ENCODE measurements at places on chromosomes 13 and 19.
A peak's percentile ranks its signal among the peaks of the same experiment; 100 is the strongest.

DNA sequence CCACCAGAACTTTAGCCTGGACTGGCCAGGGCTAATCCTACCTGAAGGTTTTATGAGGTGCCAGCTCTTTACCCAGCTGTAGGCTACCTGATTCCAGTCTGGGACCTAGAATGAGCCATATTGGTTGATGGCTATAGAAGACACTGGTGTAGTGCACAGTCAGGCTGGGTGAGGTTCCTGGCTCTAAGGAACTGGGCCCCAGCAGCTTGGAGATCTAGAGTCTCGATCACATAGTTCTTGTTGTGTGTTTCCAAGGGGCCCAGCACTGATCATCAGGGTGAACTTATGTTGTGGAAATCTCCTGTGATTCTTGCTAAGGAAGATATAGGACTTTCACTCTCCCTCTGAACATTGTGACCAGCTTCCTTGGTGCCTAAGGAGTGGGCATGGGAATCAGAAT lies 236.3 kb downstream of the ZNF536 start:
- DNase-seq, result no peak

GRCh38 chr19:33297401-33298145 lies 4.8 kb downstream of the CEBPA start:
- no peak for DNase-seq

DNA sequence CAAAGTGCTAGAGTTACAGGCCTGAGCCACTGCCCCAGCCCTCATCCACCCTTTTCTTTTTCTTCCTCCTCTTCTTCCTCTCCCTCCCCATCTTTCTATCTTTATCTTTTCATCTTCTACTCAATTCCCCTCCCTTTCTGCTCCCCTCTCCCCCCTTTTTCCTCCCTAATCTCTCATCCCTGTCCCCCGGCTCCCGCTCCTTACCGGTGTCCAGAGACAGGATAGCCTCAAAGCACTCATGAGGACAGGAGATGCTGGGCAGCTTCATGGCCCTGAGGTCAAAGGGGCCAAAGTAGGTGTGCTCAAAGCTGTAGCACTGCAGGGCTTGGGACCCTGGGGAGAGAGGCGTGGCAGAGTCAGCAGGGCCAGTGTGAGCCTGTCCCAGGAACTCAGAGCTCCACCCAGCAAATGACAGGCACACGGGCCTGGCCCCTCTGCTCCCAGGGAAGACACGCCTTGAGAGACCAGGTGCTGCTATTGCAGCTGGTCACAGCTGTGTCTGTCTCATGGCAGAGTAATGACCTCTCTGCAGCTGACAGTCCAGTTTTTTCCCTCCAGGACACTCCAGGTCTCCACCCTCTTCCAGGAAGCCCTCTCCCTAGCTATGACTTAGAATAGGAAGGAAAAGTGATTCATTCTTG lies 2.6 kb downstream of the LYPD5 start:
- no peak for DNase-seq

DNA sequence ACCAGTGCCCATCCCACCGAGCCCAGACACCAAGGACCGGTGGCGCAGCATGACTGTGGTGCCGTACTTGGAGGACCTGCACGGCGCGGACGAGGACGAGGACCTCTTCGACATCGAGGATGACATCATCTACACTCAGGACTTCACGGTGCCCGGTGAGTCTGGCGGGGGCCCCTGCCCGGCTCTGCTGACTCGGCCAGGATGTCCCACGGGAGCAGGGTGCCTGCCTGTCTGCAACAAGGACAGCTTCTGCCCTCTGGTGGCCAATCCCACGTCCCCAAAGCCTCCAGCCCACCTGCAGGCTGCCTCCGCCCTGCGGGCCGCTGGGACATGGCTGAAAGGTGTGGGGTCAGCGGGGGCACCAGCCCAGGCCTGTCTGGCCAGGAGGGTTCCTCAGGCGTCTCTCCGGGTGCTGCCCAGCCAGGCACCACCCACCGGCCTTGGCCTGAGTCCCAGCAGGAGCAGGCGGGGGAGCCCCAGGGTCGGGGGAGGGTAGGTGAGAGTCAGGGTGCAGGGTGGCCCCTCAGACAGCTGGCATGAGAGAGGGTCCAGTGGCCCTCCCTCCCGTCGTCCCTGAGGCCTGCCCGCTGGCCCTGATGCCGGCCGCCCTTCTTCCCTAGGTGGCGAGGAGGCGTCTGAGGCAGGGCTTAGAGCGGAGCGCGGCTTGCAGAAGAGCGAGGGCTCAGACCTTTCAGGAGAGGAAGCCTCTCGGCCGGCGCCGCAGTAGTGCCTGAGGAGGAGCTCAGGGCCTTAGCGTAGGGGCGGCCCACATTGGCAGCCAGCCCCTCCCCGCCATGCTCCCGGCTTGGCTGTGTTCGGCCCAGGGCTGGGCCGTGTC lies 14.6 kb downstream of the CBARP start:
- DNase-seq, result no peak

DNA sequence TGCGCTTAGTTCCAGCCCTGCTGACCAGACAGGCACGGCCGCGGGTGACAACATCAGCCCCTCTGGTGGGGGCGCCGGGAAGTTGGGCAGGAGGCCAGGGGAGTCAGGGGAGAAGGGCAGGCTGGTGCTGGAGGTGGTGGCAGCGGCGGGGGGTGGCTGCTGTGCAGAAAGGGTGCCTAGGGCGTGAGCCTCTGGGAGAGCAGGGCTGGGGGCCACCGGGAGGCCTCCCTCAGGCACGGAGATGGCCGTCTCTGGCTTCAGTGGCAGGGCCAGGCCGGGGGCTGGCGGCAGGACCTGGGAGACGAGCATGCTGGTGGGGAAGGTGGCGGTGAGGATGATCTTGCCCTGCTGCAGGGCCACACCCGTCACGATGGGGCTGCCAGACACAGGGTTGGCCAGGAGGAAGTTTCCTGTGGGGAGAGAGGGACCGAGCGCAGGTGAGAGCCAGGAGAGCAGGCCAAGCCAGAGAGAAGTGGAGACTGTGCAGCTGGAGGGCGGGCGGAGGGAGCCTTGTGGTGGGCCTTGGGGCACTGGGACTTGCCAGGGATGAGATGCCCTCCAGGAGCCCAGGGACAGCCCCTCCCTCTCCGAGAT lies 3.3 kb downstream of the SIX5 start:
- DNase-seq, result no peak

GRCh38 chr13:71137101-71137500 lies 729.9 kb downstream of the DACH1 start:
- DNase-seq, result no peak

GRCh38 chr13:78786459-78786858 lies 127.5 kb upstream of the OBI1 start:
- no peak for DNase-seq

GRCh38 chr13:99749271-99750019 lies 222.1 kb downstream of the ZIC5 start:
- DNase-seq, result no peak

GRCh38 chr13:75702476-75702875 lies 66.3 kb downstream of the LMO7 start:
- no peak for DNase-seq

DNA sequence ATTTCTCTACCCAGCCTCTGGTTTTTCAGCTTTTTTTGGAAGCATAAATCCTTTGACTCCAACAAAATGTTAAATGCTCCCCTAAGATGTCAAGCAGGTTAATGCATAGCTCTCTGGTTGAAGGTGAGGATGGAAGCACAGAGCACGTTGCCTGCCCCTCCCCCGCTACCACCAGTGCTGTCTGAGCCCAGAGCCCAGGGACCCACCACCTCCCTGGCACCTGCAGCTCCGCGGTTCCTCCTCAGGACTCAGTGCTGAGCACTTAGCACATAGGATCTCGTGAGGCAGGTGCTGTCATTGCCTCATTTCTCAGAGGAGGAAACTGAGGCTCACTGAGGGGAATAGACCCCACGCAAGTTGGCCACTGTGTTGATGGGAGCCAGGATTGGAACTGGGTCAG lies 48.6 kb downstream of the DPF1 start:
- DNase-seq, result no peak

GRCh38 chr19:8416796-8417195 lies 3.7 kb downstream of the MARCHF2 start:
- DNase-seq, result no peak

DNA sequence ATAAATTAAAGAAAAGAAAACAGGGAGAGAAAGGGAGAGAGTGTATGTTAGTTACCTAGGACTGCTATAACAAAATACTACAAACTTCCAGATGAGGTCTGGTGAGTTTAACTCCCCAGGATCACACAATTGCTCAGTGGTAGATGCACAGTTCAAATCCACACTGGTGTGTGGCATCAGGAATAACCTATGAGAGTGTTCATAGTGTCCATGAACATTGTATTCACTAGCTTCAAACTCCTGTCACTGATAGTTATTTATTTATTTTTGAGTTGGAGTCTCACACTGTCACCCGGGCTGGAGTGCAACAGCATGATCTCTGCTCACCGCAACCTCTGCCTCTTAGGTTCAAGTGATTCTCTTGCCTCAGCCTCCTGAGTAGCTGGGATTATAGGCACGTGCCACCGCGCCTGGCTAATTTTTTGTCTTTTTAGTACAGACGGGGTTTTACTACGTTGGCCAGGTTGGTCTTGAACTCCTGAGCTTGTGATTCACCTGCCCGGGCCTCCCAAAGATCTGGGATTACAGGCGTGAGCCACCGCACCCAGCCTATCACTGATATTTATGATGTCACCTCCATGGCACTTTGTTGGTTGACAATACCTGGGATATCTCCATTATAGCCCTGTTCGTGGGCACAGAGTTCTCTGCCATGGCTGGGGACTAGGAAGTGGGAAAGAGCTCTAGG lies at the start of gene NFILZ:
NFILZ (plus strand) TSS at position 638 of the 688 bp plus-strand sequence. CDS start 46,133 bp downstream, outside the sequence.
- no peak for DNase-seq

DNA sequence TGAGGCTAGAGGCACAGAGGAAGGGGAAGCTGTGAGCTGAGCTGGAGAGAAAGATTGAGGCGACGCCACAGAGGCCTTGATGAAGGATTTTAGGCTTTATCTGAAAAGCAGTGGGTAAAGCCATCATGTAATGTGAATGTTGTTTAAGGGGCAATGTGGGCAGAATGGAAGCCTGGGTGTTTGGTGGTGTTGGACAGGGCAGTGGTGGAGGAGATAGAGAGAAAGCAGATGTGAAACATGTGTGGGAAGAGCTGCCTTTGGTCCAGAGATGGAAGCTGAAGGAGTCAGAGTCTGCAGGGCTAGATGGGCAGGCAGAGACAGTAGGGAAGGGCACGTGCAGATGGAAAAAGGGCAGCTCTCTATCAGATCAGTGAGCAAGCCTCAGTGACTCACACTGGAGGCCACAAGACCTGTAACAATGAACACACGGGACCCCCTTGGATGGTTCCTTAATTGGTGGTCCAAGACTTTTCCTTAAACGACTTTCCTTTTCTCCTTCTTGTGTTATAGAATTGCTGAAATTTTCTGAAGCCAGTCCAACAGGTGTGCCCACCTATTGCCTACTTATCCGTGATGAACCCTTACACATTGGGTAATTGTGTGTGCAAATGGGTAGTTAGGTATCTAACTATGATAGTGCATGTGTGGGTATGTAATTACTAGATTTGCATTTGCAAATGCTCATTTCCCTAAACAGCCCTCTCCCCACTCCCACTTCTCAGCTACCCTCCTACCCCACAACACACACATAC lies 21.7 kb downstream of the ZNF536 start:
- DNase-seq, result no peak

DNA sequence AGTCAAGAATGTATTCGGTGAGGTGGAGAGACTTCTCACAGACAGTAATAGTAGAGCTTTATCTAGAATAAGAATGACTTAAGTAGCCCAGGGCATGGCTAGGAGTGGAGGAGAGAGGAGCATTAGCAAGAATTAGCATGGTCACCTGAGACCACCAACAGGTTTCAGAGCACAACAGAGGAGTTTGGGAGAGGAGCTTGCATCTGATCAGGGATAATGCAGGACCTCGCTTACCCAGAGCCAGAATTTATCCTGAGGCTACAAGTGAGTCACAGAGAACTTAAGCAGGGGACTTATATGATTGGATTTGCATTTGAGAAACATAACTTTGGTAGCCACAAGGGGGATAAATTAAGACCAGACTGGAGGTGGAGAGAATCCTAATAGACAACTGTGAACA lies 102.1 kb upstream of the FNDC3A start:
- no peak for DNase-seq

- no peak for DNase-seq
Observed at GRCh38 chr13:50684366-50684765, 159.1 kb downstream of the DLEU7 start.

DNA sequence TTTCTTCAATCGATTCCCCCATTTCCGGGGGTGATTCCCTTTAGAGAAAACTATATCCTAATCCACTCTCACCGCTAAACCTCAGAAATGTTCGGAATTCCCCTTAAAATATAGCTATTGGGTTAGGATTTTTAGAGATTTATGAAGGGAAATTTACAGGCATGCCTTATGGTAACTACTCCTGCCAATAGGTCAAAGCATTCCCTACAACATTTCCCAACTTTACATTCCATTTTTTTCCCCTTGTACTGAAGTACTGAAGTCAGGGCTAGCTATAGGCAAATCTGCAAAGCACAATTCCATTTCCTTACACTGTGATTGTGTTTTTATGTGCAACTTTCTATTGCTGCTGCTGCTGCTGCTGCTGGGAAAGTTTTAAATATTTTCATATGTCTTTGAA lies 2.1 kb downstream of the EDNRB start:
- no peak for DNase-seq

DNA sequence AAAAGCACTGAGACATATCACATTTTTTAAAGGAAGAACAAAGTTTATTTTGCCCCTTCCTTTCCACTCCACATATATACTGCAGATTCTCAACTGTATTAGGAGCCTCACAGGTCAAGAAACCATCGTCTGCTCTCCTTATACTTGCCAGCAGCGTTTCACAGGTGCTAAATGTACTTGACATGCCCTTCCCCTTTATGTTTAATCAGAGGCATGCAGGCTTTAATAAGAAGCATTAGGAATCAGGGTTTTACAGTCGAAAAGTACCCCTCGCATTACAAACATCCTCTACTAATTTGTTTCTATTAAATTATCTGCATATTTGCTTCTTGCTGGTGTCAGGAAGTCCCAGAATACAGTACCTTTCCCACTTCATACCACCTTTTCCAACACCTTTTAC lies 3.7 kb upstream of the RAP2A start:
- peak; percentile 61 for DNase-seq

GRCh38 chr13:30394751-30395191 lies 27.5 kb upstream of the UBE2L5 start:
- DNase-seq, result no peak

GRCh38 chr13:39385621-39386231 lies 217.3 kb downstream of the LHFPL6 start:
- peak; percentile 7 for DNase-seq

- DNase-seq, result no peak
Observed at GRCh38 chr13:72244788-72245187, 377.8 kb upstream of the DACH1 start.

GRCh38 chr13:29480893-29481525 lies 114.5 kb downstream of the SLC7A1 start:
- DNase-seq, result peak; percentile 47

GRCh38 chr13:93473441-93474270 lies 247.0 kb downstream of the GPC6 start:
- DNase-seq, result no peak

- DNase-seq, result no peak
Observed at GRCh38 chr13:95724252-95724651, 47.3 kb downstream of the DNAJC3 start.

DNA sequence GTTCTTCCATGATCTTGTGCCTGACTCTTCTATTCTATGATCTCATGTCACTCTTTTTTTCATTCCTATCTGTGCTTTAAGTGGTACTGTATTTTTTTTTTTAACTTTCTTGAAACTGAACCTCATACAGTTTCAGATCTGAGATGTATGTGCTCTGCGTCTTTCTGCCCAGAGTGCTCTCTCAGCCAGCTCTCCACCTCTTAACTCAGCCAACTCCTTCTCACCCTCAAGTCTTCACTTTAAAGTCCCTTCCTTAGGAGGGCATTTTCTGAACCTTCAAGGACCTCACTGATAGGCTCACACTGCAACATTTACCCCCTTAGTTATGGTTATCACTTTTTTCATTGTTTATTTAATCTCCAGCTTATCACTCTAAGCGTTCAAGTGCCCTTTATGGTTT lies 158.7 kb downstream of the IRS2 start:
- no peak for DNase-seq

Data from NCI-H1092 treated with DMSO at 0.1 percent for 48 hours (cell line).